ENCODE measurements at places on chromosomes 7 and 10.

GRCh38 chr10:20117471-20117870 lies 301.2 kb downstream of the PLXDC2 start:
- no peak for DNase-seq

GRCh38 chr10:105025092-105025491 lies 384.0 kb downstream of the SORCS3 start:
- DNase-seq = no peak

GRCh38 chr7:5997210-5997808 lies 11.5 kb downstream of the PMS2 start:
- DNase-seq = no peak

- no peak for DNase-seq
These were observed 138.7 kb downstream of the BTAF1 start for GRCh38 chr10:92062273-92062672.

DNA sequence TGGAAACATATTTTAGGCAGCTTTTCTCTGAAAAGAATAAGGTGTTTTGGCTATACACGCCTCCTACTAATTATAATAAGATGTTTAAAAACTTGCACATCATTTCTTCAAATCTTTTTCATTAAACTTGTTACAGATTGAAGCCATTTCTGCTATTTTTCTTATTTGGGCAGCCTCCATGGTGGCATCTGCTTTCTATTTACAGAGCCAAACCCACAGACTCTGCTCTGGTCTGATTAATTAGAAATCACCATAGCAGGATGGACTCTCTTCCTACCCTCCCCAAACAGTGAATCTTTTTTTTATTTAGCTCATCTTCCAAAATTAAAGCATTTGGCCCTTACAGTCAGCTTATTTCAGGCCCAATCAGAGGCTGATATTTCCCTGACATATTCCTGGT lies 85.7 kb upstream of the AOAH start:
- DNase-seq = no peak

GRCh38 chr7:88647825-88648224 lies 111.7 kb upstream of the ZNF804B start:
- DNase-seq = no peak

Measured in NCI-H524 (cell line).